CD4-positive, alpha-beta T cell (primary cell): ENCODE measurements at places on chromosomes 6 and 20. TPM values are rescaled to one million over a fixed set of nuclear protein-coding genes. Genes with fewer than 3 reads are reported as not detected.

The NELFCD gene
- total RNA-seq: 97.0 TPM

The NKX2-2 gene
- not detected for total RNA-seq

The TGM3 gene
- total RNA-seq: not detected

The TAGAP gene
- total RNA-seq: 261 TPM

The RNF114 gene
- 129 TPM for total RNA-seq

The OR2H2 gene
- not detected for total RNA-seq

The CD93 gene
- total RNA-seq: 1.1 TPM

The NDUFAF4 gene
- total RNA-seq: 37.3 TPM

The C20orf141 gene
- not detected for total RNA-seq

The DBNDD2 gene
- total RNA-seq: 13.2 TPM

The CLVS2 gene
- total RNA-seq: not detected

The NTSR1 gene
- 0.55 TPM for total RNA-seq

The TGM2 gene
- total RNA-seq: 0.06 TPM

The APCDD1L gene
- total RNA-seq: not detected
